SK-MEL-5 (cell line): ENCODE measurements at places on chromosomes 3 and 15.

DNA sequence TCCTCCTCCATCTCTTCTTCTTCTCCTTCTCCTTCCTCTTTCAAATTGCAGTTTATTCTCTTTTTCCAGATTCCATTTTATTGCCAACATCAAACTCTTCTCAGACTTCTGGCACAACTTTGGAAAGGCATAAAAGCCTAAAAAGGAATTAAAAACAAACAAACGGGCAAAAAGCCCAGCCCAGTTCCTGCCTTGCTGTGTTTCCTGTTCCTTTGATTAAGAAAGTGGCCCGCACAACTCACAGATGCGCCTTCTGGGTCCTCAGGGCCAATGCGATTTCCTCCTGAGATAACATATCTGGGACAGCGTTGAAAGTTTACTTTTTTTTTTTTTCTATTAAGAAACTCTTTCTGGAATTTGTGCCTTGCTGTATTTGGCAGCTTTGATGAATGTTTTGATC lies 158.7 kb upstream of the UBE3A start:
- no peak for DNase-seq

GRCh38 chr3:58035524-58036255 lies 27.5 kb downstream of the FLNB start:
- DNase-seq, result no peak

- no peak for DNase-seq
Observed at GRCh38 chr3:73727117-73727821, 102.5 kb upstream of the PDZRN3 start.

GRCh38 chr3:42711491-42712343 lies 9.1 kb upstream of the HHATL start:
- DNase-seq, result peak; percentile 46

DNA sequence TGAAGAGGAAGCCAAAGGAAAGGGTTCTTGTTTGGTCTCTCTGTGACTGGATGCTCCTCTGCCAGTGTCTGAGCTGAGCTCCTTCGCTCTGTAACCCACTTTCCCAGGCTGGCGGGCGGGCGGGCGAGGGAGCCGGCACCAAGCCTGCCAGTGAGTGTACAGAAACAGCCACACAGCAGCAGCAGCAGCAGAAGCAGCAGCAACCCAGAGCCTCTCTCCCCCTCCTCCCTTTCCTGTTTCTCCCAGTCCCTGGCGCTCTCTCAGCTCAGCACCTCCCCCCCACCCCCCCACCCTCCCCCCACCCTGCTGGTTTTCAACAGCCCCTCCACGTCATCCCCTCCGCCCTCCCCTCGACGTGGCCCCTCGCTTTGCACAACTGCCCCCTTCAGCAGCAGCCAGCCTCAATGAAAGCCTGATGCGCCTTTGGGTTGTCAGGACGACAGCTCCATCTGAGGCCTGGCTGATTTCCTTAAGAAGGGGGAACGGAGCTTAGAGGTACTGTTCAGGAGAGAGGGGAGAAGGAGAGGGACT lies at the start of gene LSAMP:
Gene LSAMP (minus strand): TSS at position 177 of the 531 bp plus-strand sequence.
- DNase-seq, result peak; percentile 60

DNA sequence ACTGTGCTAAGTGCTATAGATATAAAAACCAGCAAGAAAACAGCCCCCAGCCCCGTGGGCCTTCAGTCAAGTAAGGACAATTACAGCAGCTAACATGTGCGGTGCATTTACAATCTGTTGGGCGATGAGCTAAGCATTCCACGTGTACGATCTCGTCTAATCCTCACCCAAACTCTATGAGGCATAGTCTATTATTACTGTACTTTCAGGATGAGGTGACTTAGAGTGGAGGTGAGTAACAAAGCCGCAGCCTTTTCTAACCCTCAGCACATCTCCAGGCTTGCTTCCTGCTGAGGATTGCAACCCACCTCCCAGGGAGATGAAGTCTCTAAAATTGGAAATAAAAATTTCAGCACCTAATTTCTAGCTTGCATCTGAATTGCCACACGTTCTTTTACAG lies 53.2 kb upstream of the MCF2L2 start:
- DNase-seq, result no peak

DNA sequence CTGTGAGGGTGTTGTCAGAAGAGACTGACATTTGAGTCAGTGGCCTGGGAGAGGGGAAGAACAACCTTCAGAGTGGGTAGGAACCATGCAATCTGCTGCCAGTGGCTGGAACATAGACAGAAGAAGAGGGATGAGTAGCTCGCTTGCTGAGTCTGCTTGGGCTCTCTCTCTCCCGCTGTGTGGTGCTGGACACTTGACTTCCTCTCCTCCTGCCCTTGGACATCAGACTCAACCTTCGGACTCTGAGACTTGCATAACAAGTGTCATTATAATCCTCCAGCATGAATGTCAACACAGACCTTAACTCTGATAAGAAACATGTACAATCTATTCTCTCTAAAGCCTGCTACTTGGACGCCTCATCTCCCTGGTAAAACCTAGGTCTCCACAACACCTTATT lies 5.9 kb upstream of the NMD3 start:
- DNase-seq, result no peak

DNA sequence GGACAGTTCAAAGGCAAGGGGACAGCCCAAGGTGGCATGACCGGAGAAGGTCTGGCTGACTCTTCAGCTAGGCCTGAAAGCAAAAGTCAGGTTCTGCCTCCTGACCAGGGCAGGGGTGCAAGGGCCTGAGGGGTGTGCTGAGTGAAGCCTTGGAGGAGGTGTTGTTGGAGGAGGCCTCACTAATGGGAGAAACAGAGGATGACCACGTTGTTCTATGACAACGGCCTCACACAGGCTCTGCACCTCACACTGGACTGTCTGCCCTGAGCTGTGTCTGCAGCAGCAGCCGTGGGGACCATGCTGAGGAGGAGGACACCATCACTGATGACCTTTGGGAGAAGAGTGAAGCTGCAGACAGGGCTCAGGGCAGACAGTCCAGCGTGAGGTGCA lies 116.9 kb upstream of the ABHD17C start:
- DNase-seq, result no peak

- peak; percentile 34 for DNase-seq
Observed at GRCh38 chr3:128075522-128076482, 23.6 kb downstream of the SEC61A1 start.

GRCh38 chr15:58529041-58529440 lies 97.2 kb downstream of the LIPC start:
- no peak for DNase-seq

DNA sequence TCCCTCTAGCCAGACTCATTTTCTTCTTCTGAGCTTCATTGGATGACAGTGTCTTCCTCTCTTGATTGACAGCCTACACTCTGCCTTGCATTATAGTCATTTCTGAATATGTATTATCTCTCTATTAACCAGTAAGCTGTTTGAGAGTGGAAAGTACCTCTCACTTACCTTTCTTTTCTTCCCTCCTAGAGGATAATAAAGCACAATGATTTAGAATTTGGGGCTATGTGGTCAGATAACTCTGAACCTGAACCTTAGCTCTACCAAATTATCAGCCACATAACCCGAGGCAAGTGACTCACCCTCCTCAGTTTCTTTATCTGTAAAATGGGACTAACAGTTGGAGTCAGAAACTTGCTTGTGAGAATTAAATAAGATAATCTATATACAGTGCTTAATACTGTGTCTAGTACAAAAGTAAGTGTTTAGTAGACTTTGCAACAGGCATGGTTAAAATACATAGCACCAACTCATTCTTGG lies 331.8 kb upstream of the TBL1XR1 start:
- DNase-seq, result no peak

- DNase-seq, result peak; percentile 63
Observed at GRCh38 chr15:62254137-62254934, 89.3 kb upstream of the C2CD4B start.
